ENCODE measurements at places on chromosomes 3 and 15. TPM values are rescaled to one million over a fixed set of nuclear protein-coding genes. Genes with fewer than 3 reads are reported as not detected.
A peak's percentile ranks its signal among the peaks of the same experiment; 100 is the strongest.

DNA sequence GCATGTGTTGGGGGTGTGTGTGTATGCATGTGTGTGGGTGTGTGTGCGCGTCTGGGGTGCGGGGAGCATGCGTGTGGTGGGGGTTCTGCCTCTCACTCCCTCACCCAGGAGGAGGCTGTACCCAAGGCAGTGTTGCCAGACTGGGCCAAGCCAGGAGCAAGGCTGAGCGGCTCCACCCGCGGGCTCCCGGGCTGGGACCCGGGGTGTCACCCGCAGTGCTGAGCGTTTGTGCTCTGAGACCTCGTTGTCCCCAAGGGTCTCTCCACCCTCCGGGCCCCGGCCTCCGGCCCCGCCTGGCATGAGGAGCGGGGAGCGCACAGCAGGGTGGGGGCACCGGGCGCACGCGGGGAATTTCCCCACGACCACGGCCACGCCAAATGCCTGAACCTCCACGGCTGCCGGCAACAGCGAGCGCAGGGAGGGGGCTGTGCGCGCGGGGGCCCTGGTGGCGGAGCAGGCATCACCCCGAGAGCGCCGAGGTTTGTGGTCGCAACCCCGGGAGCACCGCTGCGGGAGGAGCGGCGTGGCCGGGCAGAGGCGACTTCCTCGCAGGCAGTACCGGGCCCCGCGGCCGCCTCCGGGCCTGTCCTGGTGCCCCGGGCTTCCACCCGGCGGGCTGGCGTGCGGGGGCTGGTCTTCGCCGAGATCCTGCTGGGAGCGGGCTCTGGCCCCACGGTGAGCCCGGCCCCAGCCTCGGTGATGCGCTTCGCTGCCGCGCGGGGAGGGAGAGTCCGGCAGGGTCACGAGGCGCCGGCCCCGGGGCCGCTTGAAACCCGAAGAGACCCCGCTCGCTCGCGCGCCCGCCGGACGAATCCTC is 7.4 kb upstream of the OCA2 start:
- H3K4me1 ChIP-seq, result no peaks in the 10 kb centered on the region
- H3K4me3 ChIP-seq, result peak overlapping the region; percentile 39
- no peaks in the 10 kb centered on the region for H3K36me3 ChIP-seq

- no peak for DNase-seq
- no peaks in the 10 kb centered on the region for H3K27me3 ChIP-seq
- no peaks in the 10 kb centered on the region for H3K36me3 ChIP-seq
- no peaks in the 10 kb centered on the region for H3K4me1 ChIP-seq
Measured at GRCh38 chr3:14295037-14295436, 107.4 kb upstream of the SLC6A6 start.

GRCh38 chr3:149443545-149443912 is 31.0 kb upstream of the TM4SF4 start:
- H3K27ac ChIP-seq, result no peak overlapping the region
- no peaks in the 10 kb centered on the region for H3K27me3 ChIP-seq
- DNase-seq, result no peak
- no peaks in the 10 kb centered on the region for H3K36me3 ChIP-seq
- H3K4me3 ChIP-seq, result no peak overlapping the region

DNA sequence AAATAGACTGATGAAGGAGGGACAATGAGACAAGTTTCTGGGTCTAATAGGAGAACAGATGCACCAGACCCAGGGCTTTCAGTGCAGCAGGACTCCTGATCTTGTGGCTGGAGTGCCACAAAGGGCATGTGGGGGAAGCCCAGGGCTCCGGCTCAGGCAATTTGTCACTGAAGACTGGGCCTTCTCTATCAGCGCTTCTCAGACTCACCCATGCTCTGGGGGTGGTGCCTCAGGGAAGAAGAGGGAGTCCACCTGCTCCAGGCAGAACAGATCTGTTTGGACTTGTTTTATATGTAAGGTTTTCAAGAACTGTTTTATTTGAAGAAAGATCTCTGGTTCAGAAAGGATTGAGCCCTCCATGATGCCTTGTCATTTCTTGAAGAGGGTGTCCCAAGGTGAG is 112.4 kb upstream of the TLE3 start:
- H3K27me3 ChIP-seq, result no peaks in the 10 kb centered on the region
- DNase-seq, result no peak
- no peak overlapping the region for H3K27ac ChIP-seq
- no peaks in the 10 kb centered on the region for H3K36me3 ChIP-seq

DNA sequence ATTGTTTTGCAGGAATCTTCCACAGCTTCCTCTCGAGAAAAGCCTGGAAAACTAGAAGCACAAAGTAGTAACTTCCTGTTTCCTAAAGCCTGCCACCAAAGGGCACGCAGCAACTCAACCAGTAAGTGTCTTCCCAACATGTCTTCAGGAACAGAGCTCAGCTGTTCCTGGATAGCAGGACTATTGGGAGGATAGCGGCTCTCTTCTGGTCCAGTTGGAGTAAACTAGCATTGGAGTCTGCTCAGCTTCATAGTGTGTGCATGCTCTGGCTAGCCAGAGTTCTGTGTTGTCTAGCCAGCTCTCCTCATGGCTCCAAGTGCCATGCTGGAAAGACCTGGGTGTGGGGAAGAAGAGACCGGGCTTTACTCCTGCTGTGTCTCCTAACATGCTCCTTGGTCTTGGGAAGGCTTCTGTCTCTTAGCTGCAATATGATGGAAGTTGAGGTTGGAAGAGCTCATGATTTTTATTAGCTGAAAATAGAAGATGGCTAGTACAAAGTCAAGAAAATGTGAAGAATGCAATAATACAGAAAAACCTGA is 63.1 kb downstream of the IL16 start:
- no peaks in the 10 kb centered on the region for H3K4me1 ChIP-seq
- DNase-seq, result no peak
- no peak overlapping the region for H3K27ac ChIP-seq
- no peaks in the 10 kb centered on the region for H3K27me3 ChIP-seq

- H3K27me3 ChIP-seq, result no peaks in the 10 kb centered on the region
- DNase-seq, result no peak
- no peaks in the 10 kb centered on the region for H3K36me3 ChIP-seq
- no peak overlapping the region for H3K27ac ChIP-seq
- H3K4me3 ChIP-seq, result no peak overlapping the region
Measured at GRCh38 chr15:44501768-44502366, 35.1 kb upstream of the EIF3J start.

DNA sequence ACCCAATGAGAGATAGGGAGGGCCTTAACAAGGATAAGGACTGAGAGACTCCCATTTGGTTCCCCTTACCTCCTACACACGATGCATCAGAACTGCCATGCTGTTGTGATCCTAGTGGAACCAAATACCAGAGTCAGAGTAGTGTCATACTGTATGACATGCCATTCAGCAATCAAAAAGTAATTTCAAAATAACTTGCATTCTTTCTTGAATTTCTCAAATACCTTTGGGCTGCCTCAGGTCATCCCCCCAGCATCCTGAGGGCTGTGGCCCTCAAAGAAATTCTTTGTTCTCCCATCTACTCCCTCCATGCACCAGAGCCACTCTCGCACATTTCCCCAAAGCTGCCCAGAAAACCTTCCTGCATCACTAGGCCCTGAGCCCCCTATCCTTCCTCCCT is 68.9 kb upstream of the PPP2R3A start:
- no peaks in the 10 kb centered on the region for H3K36me3 ChIP-seq
- H3K4me3 ChIP-seq, result no peak overlapping the region
- no peak for DNase-seq
- H3K4me1 ChIP-seq, result no peaks in the 10 kb centered on the region
- H3K27ac ChIP-seq, result no peak overlapping the region

DNA sequence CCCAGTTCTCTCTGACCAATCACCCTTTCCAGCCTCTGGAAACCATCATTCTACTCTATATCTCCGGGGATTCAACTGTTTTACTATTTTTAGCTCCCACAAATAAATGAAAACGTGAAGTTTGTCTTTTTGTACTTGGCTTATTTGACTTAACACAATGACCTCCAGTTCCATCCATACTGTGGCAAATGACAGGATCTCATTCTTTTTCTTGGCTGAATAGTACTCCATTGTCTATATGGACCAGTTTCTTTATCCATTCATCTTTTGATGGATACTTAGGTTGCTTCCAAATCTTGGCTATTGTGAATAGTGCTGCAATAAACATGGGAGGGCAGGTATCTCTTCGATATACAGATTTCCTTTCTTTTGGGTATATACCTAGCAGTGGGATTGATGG is 34.1 kb downstream of the NRROS start:
- no peak for DNase-seq
- no peaks in the 10 kb centered on the region for H3K4me1 ChIP-seq
- no peak overlapping the region for H3K4me3 ChIP-seq
- no peaks in the 10 kb centered on the region for H3K27me3 ChIP-seq
- H3K27ac ChIP-seq, result no peak overlapping the region

- no peak overlapping the region for H3K27ac ChIP-seq
- no peak for DNase-seq
- no peaks in the 10 kb centered on the region for H3K27me3 ChIP-seq
- no peak overlapping the region for H3K4me3 ChIP-seq
Measured at GRCh38 chr3:125189378-125190165, 23.0 kb downstream of the SLC12A8 start.

GRCh38 chr3:100263583-100263982 is 2.8 kb downstream of the TBC1D23 start:
- no peak overlapping the region for H3K27ac ChIP-seq
- no peaks in the 10 kb centered on the region for H3K27me3 ChIP-seq
- peaks cover 11% of the 10 kb centered on the region for H3K4me1 ChIP-seq
- DNase-seq, result no peak

DNA sequence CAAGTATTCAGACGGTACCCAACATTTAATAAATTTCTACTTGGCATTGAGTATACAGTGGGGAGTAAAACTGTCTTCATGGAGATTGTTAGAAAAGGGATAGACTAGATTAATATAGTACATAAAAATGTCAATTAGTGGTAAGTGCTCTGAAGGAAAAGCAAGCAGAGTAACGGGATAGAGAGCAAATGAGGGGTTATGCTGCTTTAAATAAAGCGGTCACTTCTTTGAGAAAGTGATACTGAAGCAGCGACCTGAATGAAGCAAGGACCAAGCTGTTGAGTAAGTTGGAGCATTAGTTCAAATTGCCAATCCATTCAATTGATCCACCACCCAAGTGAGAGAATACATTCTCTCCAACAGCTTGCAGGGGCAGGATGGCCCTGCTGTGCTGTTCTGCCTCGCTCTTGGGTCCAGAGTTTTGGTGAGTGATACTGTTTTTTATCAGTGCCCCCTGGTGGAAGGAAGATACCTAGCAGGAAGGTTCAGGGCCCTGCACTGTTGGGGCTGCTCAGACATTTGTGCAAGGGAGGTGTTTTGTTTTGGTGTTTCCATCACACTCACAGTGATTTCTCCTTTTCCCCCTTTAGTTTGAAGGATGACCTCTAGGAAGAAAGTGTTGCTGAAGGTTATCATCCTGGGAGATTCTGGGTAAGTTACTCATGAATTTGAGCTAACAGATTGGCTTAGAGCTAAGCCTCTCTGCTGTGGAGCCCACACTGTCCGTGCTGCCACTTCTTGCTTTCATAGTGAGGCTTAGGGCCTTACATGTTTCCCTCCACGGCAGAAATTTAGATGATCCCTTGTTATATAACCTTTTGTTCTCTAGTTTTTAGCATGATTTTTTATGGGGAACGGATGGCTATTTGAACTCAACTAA is 69.0 kb downstream of the RAB7A start:
- no peaks in the 10 kb centered on the region for H3K27me3 ChIP-seq
- H3K36me3 ChIP-seq, result peaks cover 4% of the 10 kb centered on the region
- no peaks in the 10 kb centered on the region for H3K4me1 ChIP-seq

- no peak for DNase-seq
- no peaks in the 10 kb centered on the region for H3K27me3 ChIP-seq
- no peaks in the 10 kb centered on the region for H3K4me1 ChIP-seq
- H3K36me3 ChIP-seq, result no peaks in the 10 kb centered on the region
- H3K27ac ChIP-seq, result no peak overlapping the region
Measured at GRCh38 chr15:55695432-55695831, 47.5 kb downstream of the PRTG start.

- no peak overlapping the region for H3K4me3 ChIP-seq
- no peak for DNase-seq
- H3K27ac ChIP-seq, result no peak overlapping the region
- no peaks in the 10 kb centered on the region for H3K27me3 ChIP-seq
- no peaks in the 10 kb centered on the region for H3K36me3 ChIP-seq
Measured at GRCh38 chr3:122977746-122978466, 49.7 kb downstream of the SEMA5B start.

DNA sequence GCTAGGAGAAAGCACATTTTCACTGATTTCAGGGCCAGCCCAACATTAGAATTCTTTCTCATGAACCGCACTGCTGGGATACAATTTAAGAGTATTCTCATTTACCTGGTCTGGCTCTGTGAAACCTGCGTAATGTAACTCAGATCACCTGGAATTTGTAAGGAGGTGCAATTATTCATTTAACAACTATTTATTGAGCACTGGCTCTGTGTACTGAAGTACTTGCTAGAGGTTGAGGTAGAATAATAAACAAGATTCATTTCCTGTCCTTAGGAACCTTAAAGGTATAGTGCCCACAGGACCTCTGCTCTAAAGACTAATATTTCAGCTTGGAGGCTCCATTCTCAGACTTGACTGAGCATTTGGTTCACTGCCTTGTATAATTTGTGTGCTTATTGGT is 242.2 kb upstream of the ZPLD1 start:
- no peaks in the 10 kb centered on the region for H3K27me3 ChIP-seq
- H3K4me1 ChIP-seq, result no peaks in the 10 kb centered on the region
- no peaks in the 10 kb centered on the region for H3K36me3 ChIP-seq
- H3K4me3 ChIP-seq, result no peak overlapping the region
- no peak for DNase-seq
- no peak overlapping the region for H3K27ac ChIP-seq

- H3K4me3 ChIP-seq, result no peak overlapping the region
- H3K27ac ChIP-seq, result no peak overlapping the region
- H3K36me3 ChIP-seq, result no peaks in the 10 kb centered on the region
Measured at GRCh38 chr3:40851836-40852235, 327.1 kb downstream of the ZNF621 start.

The GNB5 gene
- total RNA-seq, result 13.5 TPM

The MUC4 gene
- 0.20 TPM for total RNA-seq

The GPR156 gene
- total RNA-seq, result not detected

The ATP2B2 gene
- 36.8 TPM for total RNA-seq
